ENCODE measurements at places on chromosomes 13 and 19.

DNA sequence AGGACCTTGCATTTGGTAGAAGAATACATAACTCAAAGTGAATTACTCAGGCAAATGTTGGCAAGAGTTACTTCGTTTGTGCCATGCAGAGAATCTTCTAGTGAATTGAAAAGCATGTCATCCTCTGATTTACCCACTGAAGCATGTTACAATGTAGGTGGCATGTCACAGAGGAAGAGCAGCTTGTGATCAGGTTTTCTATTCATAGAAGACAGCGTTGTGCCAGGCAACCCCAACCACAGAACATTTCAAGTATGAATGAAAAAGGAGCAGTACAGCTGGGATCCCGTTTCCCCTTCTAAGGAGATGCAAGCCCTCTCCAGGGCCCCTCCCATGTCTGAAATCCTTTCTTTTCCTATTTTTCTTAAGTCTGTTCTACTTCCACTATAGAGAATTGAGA lies 6.0 kb upstream of the KATNAL1 start:
- DNase-seq = no peak

DNA sequence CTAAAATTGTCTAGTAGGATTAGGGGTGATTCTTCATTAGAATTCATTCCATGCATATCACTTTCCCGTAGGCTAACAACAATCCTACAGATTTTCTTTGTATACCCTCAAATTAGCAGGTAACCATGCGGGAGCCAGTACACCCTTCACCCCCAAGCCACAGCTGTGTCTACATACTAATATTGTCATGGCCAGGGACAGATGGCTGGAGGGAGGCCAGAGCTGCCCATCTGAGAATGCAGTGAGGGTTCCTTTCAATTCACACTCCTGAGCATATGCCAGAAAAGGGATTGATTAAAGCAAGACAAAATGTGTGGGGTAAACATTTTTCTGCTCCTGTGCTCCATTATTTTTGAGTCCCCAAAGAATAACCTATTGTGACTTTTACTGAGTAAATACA lies 68.9 kb downstream of the FREM2 start:
- no peak for DNase-seq

DNA sequence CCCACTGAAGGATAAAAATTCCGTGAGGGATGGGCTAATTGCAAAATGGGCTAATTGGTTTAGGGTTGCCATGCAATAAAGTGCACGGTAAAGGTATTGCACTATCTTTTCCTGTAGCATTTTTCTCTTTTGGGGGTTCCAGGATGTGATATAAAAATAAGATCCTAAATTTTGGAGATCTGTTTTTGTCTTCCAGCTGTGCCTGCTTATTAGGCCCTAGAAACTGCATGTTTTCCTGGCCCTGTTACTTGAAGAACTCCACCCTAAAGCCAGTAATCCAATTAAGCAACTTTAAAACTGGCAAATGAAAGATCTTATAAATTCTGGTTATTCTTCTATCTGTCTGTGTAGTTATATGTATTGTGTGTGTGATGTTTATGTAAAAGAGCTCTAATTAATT lies 2489.6 kb downstream of the PCDH9 start:
- no peak for DNase-seq

GRCh38 chr13:111575719-111576118 lies 255.3 kb downstream of the TEX29 start:
- DNase-seq = no peak

GRCh38 chr19:50664204-50664603 lies 15.0 kb downstream of the C19orf81 start:
- no peak for DNase-seq

DNA sequence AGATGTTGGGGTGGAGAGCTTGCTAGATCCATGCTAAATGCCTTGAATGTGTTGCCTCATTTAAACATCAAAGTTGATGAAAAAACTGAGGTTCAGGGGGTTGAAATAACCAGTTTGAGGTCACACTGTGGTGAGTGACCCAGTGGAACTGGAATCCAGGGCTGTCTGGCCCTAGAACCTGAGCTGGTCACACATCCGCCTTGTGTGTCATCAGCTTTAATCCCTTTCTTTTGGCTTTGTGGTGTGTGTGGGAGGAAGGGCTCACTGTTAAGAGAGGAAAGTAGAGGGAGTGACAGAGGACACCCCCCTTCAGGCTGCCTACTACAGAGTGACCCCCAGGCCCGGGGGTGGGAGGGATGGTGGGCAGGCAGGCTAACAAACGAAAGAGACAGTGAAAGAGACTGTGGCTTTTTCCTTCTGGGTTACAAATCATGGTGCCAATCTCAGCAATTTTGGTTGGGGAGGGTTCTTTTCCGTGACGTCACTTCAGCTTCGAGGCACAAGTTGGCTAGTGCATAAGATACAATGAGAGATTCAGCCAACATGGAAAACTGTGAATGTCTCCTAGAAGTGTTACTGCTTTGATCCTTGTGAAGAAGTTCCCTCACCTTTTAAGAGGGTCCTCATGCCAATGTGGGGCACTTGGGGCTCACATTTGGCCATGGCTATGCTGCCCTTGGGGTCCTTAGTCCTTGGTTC lies 164.9 kb downstream of the DLEU7 start:
- DNase-seq = no peak

DNA sequence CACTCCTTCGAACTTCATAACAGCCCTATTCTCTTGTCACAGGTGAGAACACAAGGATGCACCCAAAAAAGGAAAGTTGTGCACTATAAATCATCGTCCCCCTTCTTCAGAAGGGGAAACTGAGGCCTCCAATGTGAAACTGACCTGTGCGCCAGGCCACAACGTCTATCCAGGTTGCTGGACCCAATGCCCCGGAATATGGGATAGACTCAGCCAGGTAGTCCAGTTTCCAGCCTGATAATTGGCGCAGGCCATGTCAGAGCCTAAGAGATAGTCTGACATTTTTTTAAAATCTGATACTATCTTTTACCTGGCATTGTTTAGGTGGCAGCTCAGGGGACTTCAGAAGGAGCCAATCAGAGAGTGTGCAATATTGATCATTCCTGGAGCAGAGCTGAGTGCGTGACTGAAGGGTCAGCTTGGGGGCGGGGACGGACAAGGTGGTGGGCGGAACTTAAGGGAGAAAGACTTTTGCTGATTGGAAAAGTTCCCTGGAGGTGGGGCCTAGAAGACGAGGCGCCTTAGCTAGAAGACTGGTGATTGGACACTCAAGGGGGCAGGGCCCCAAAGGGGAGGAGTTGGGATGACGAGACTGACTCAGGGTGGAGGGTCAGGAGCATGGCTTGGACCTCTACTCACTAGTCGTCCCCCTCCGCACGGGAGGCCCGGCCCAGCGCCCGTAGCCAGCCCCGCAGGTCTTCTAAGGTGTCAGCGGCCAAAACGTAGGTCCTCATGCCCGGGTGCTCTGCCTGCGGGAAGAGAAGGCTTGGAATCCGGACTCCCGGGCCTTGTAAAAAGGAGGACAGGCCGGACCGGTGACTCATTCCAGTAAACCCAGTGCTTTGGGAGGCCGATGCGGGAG lies 8.5 kb downstream of the PLEKHA4 start:
- no peak for DNase-seq

- DNase-seq = no peak
Observed at GRCh38 chr19:3788996-3789778, 3.0 kb upstream of the MATK start.

GRCh38 chr19:40133491-40133890 lies 42.7 kb upstream of the ZNF780A start:
- DNase-seq = no peak

- no peak for DNase-seq
Observed at GRCh38 chr13:24642219-24642618, 38.0 kb upstream of the ATP12A start.

DNA sequence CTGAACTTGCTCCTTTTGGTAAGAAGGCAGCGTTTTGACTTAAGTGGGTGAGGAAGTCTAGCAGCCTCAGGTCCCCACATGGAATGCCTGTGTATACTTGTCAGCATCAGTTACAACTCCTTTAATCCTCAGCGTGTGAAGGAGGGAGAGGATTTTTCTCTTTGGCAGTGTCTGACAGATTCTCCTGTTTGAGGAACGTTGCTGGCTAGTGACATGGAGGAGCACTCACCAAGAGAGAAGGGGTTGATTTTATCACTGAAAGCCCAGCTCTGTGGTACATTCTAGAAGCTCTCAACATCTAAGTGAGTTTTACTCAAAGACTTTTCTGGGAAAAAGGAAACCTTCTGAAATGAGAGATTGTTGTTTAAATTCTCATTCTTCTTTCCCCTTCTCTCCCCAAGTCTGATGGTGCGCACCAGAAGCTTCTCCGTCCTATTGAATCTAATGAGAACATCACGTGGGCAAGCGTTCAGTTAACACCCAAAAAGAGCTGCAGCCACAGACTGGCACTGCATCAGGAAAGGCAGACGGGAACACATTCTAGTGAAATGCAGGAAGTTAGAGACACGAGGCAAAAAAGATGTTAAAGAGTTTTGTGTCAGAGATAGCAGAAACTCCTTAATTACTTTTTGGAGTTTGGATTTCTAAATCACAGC lies 58.2 kb downstream of the GJA3 start:
- no peak for DNase-seq

DNA sequence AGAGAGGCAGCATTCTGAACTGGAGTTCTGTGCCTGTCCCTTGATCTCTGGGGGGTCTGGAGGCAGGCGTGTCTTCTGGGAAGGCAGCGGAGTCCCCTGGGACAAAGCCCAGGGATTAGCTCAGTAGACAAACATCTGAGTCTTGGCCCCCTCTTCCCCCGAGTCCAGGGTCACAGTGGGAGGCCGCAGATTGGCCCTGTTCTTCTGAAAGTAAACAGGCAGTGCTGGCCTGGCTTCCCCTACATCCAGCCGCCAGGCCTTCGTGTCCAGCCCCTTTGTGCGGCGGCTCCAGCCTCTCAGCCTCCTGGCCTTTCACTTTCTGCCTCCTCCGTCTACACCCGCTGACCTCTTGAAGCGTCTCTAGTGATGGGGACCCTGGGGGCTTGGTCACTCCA lies 989 bp downstream of the NFILZ start:
- no peak for DNase-seq

DNA sequence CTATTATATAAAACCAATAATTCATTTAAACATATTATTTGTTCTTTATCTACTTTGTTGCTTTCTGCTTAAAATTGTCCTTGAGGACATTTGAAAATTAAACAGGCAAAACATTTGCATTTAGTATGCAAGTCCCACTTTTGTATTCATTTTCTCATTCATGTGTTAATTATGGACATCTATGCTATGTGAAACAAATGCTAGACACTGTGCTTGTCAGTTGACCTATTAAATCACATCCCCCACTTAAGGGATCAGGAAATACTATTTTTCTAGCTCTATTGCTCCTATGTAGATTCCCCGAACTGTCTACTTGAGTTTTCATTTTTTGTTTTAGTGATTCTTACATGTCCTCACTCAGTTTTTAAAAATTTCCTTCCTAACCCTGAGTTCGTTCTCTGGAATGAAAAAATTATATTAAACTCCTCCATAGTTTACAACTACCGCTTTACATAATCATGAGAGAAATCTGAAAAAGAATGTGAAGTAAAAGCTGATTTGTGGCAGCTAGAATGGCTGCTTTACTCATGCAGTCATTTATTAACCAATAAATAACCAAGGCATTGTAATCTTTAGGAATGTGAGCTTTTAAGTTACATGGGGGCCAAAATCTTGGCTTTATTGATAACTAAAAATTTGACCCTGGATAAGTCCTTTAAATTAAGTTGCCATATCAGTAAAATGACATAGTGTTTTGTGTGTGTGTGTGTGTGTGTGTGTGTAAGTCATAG lies 188.5 kb downstream of the LIG4 start:
- no peak for DNase-seq

- DNase-seq = no peak
Observed at GRCh38 chr19:14477418-14478112, 2.4 kb upstream of the PTGER1 start.

DNA sequence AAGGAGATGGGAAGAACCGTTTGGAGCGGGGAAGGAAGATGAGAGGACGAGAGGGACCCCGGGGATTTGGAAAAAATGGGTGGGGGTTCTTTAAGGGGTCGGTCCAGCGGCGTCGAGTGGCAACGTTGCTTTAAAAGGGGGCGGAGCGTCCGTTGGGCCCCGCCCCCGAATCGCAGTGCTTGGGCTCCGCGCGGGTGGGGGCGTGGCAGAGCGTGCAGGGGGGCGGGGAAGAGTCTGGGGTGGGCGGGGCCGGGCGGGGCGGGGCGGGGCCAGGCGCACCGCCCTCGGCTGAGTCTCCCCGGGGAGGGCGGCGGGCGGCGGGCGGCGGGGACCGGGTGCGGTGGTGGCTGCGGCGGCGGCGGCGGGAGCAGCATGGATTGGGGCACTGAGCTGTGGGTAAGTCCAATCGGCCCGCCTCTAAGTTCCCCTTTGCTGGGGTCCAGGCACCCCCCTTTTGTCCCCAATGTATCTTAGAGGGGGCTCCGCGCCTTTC lies at the start of gene TRIP10:
Gene TRIP10 (plus strand): TSS at position 291 of the 493 bp plus-strand sequence. CDS start 82 bp downstream, at position 373.
- DNase-seq = peak; percentile 77

DNA sequence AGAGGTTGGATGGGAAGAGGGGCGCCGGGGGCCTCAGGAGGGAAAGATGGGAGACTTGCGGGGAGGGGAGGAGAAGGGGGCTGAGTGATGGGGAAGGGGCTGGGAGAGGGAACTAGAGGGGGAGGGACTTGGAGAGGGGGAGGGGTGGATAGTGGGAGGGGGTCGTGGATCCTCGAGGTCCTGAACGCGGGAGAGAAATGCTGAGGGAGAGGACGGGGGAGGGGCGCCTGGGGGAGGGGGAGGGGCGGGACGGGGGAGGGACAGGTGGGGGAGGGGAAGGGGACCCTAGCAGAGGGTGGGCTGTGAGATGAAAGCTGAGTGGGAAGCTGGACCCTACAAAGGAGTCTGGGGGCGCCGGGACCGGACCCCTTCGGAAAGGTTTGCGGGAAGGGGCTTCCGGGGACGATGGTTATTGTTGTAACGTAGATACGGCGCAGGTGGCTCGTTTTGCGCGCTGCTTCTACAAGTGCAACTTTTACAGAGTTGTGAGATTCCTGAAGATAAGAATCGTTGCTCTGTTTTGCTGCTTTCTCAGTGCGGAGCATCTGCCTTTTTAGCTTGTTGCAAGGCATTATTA lies 418 bp downstream of the ZNF444 start:
- no peak for DNase-seq

- no peak for DNase-seq
Observed at GRCh38 chr13:26425443-26426358, 131.8 kb upstream of the WASF3 start.

- no peak for DNase-seq
Observed at GRCh38 chr13:75258159-75258782, 223.7 kb downstream of the TBC1D4 start.

DNA sequence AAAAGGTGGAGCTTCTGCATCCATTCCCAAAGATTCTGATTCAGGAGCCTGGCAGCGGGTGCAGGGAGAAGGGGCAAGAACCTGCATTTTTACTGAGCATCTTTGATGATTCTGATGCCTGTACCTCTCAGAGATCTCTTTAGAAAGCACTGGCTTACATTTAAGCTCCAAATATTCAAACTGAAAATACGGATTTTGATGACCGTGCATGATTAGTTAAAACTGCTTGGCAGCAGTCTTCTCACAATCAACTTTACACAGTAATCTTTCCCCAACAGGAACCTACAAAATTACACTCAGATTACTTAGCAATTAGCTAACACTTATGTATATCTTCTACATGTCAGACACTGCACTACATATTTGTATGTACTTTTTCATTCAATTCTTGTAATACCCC lies 108.9 kb downstream of the DOCK9 start:
- no peak for DNase-seq

- DNase-seq = no peak
Observed at GRCh38 chr19:47310819-47311218, 1.2 kb downstream of the C5AR1 start.
